ENCODE measurements at places on chromosomes 16 and 17. TPM values are rescaled to one million over a fixed set of nuclear protein-coding genes. Genes with fewer than 3 reads are reported as not detected.

CCL2 gene
- 64.2 TPM for total RNA-seq

SDK2 gene
- 1.0 TPM for total RNA-seq

CORO1A gene
- 7.9 TPM for total RNA-seq

SLC5A2 gene
- total RNA-seq, result not detected

IL17C gene
- not detected for total RNA-seq

C17orf67 gene
- total RNA-seq, result 0.41 TPM

HBZ gene
- total RNA-seq, result not detected

CBFA2T3 gene
- total RNA-seq, result not detected

KRTAP4-8 gene
- not detected for total RNA-seq

SLC9A5 gene
- total RNA-seq, result 1.4 TPM

KRTAP4-1 gene
- not detected for total RNA-seq

CACNG5 gene
- not detected for total RNA-seq

YPEL2 gene
- total RNA-seq, result 0.86 TPM

All from H4 (cell line).